ENCODE measurements at places on chromosomes 2 and 18. TPM values are rescaled to one million over a fixed set of nuclear protein-coding genes. Genes with fewer than 3 reads are reported as not detected.

DNA sequence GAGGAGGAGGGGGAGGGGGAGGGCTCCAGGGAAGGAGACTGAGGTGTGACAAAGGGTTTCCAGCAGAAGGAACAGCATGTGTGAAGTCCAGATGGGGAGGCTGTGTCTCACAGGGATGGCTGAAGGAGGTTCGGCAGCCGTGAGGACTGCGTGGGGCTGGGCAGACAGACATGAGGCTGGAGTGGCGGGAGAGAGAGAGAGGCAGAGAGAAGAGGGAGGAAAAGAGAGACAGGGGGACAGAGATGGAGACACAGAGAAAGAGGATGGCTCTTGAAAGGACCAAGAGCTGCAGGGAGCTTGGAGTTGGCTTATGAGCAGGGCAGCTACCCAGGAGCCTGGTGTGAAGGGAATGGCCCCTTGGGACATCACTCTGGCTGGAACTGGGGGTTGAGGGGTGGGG, 138.9 kb upstream of the ASB18 start:
- no peak for DNase-seq

GRCh38 chr2:217338306-217338916, 478.5 kb upstream of the TNP1 start:
- peak; percentile 56 for DNase-seq

DNA sequence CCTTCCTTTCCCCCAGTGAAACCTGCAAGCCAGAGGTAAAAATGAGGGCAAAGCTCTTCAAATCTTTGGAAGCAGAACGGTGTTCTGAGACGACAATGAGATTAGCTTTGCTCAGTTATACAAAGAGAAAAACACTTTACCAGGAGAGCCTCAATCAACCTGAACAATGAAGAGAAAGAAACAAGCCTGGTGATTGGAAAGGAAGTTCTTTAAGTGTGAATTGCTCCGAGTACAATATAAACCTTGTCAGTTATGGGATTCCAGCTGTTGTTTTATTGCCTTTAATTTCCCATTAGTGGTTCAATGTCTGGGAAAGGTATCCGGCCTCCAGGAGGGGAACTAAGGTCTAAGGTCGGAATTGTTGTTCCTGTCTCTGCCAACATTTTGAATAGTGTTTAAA, 901.6 kb downstream of the EPHA4 start:
- no peak for DNase-seq

GRCh38 chr2:42851186-42851585, 58.8 kb upstream of the HAAO start:
- DNase-seq: no peak

- no peak for DNase-seq
These were observed 101.5 kb upstream of the ODC1 start for GRCh38 chr2:10549621-10550020.

The FABP1 gene
- polyA plus RNA-seq: 3.3 TPM

The LOXHD1 gene
- polyA plus RNA-seq: 2.1 TPM

The SAG gene
- 0.19 TPM for polyA plus RNA-seq

Data from muscle of back (tissue), 13 donors.